ENCODE measurements at places on chromosomes 5 and 9.
A peak's percentile ranks its signal among the peaks of the same experiment; 100 is the strongest.

- DNase-seq, result no peak
These were observed 50.6 kb downstream of the SMARCA2 start for GRCh38 chr9:2065704-2066103.

DNA sequence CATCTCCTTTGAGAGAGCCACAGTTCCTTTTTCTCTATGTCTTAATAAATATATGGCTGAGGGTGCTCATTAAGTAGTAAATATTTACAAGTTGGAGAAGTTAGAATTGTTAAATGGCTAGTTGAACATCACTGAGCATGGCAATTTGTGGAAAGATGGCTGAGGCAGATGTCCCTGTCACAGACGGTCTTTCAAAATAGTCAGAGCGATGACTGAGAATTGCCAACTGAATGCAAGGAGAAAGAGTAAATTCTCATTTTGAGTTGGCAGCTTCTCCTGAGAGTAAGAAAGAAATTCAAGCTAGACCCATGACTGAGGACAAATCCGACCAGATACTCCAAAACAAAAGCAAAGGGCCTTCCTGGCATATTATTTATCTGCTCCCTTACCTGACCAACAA is 617.9 kb downstream of the KCTD16 start:
- DNase-seq, result no peak

- no peak for DNase-seq
These were observed 46.5 kb downstream of the PTBP3 start for GRCh38 chr9:112286926-112287325.

DNA sequence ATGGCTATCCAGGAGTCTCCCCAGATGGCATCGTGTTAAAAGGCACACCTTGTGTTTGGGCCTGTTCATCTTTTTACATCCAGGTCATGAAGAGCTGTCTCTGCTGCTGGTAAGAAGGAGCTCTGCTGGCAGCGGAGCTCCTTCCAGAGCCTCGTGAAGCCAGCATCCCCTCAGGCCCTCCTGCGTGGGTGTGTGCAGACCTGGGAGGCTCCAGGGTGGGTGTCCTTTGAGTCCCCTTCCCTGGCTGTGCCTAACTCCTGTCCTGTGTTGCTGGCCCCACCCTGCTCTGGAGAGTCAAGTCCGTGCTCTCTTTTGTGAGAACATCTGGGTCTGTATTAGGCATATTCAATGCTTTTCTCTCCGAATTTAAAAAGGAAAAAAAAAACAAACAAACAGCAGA is 149.6 kb upstream of the IRX2 start:
- DNase-seq, result no peak

- no peak for DNase-seq
These were observed 116.2 kb downstream of the ROR2 start for GRCh38 chr9:91833878-91834255.

DNA sequence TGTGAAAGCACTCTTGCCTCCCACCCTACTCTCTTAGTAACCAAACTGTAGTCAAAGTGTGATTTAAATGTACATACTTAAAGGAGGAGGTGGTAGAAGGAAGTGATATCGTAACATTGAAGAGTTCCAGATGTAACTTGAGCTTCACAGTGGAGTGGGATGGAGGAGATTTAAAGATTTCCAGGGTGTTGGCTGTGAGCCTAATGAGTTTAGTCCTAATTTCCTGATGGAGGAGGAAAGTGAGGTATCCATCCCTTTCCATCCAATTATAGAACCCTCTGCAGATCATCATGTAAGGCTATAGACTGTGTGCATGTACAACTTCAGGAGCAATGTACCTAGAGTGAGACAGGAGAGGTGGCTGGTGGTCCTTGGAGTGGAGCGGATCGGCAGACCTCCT is 1163.9 kb upstream of the SEMA6A start:
- DNase-seq, result no peak

GRCh38 chr5:55081541-55081940 is 20.9 kb upstream of the GZMA start:
- no peak for DNase-seq

GRCh38 chr5:139758510-139759075 is 37.0 kb upstream of the PSD2 start:
- no peak for DNase-seq

GRCh38 chr9:20903212-20903611 is 128.2 kb downstream of the HACD4 start:
- DNase-seq, result peak; percentile 24

DNA sequence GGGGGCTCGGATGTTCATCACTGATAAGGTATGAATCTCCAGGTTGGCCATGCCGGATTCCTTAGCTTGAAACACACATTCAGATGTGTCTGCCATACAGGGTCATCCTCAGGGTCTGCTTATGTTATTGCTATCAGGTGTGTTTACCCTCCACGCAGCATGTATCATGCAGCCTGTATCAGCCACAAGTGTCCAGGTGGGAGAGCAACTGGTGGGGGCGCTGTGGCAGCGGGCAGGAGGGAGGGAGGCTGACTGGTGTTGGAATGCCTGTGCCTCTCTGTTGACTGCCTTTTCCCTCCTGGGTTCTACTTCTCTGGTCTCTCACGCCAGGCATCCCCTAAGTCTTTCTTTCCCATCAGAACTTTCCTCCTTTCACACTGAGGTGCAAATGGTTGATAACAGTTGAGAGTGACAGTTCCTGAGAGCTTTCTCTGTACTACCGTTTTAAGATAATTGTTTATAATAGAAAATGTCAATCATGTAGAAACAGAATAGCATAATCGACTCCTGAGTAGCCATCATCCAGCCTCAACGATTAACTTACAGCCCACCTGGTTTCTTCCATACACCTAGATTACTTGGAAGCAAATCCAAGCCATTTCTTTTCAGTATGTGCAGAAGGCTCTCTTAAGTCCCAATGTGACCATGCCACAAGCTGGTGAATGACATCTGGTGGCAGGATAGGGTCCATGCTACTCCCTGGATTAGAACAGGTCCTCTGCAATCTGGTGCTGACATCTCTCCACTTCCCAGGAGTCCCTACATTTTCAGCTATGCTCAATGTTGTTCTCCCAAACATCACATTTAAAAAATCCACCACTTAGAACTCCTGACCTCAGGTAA is 86.6 kb downstream of the ACER2 start:
- no peak for DNase-seq

DNA sequence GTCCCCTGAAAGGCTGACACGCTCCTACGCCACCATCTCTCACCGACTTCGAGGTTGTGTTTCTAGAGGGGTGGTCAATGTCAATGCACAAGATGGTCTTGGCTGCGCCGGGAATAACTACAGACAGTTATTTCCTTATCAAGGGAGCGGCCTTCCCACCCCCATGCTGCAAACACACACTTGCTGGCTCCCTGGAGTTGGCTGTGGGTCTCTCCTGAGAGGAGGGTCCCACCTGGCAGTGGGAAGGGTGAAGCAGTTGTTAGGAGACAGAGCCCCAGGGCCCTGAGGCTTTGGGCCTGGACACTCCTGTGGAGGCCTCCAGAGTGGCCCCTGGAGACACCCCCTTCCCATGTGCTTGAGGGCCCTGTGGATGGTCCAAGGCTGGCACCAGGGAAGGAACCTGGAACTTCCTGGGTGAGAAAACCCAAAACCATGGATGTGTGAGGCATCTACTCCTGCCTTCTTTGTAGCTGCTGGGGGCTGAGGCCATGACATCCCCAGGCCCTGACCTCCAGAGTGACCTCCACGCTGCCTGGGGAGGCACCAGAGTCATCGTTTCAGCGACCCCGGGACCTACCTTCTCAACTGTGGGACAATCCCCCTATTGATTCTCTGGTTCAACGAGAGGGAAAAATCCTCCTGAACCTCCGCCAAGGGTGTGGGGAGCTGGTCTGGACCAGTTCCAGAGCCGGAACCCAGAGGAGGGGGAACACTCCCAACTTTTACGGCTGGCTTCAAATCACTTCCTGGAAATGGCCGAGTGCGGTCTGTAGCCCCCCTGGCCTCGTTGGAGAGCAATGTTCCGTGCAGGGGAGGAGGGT is 101.1 kb upstream of the COL5A1 start:
- no peak for DNase-seq

- DNase-seq, result no peak
These were observed 808 bp upstream of the MVB12B start for GRCh38 chr9:126325821-126326220.

DNA sequence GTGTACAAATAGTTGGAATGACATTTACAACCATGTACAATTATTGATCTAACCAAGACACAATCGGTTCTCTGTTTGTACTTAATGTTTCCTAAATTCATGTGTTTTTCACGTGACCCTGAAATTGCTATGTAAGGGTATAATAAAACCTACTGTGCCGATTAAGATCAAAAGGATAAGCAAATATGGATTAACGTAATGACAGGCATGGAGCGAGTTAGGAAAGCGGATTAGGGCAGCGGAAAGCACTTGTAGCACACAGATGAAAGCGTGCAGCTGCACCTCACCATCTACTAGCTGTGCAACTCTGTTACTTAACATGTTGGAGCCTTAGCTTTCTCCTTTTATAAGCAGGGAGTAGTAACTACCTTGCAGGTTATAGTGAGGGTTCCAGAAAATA is 38.3 kb upstream of the ZFYVE16 start:
- DNase-seq, result no peak

DNA sequence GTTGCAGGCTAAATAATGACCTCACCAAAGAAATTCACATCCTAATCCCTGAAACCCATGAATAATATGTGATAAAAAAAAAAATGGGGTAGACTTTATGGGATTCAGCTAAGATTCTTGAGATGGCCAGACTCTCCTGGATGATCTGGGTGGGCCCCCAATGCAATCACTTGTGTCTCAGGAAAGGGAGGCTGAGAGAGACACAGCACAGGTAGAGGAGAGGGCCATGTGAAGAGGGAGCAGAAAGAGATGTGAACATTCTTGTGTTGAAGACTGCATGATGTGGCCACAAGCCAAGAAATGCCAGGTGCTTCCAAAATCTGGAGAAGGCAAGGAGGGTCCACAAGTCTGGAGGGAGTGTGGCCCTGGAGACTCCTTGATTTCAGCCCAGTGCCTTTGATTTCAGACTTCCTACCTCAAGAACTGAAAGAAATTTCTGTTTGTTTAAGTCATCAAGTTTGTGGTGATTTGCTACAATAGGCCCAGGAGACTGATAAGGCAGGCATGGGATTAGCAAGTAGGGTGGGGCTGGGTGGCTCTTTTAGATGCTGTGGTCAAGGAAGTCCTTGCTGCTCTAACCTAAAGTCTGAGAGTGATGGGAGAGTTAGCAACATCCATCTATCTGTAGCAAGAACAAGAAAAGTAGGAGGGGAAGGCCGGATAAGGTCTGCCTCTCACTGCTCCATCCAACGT is 86.6 kb upstream of the FAM120A start:
- DNase-seq, result no peak

DNA sequence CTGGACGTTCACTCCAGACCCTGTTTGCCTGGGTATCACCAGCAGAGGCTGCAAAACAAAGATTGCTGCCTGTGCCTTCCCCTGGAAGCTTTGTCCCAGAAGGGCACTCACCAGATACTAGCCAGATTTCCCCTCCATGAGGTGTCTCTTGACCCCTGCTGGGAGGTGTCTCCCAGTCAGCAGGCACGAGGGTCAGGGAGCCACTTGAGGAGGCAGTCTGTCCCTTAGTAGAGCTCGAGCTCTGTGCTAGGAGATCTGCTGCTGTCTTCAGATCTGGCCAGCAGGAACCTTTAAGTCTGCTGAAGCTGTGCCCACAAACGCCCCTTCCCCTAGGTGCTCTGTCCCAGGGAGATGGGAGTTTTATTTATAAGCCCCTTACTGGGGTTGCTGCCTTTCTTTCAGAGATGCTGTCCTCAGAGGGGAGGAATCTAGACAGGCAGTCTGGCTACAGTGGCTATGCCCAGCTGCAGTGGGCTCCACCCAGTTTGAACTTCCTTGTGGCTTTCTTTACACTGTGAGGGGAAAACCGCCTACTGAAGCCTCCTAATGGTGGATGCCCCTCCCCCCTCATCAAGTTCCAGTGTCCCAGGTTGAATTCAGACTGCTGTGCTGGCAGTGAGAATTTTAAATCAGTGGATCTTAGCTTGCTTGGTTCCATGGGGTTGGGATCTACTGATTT is 253.9 kb downstream of the SPATA31D1 start:
- peak; percentile 17 for DNase-seq

DNA sequence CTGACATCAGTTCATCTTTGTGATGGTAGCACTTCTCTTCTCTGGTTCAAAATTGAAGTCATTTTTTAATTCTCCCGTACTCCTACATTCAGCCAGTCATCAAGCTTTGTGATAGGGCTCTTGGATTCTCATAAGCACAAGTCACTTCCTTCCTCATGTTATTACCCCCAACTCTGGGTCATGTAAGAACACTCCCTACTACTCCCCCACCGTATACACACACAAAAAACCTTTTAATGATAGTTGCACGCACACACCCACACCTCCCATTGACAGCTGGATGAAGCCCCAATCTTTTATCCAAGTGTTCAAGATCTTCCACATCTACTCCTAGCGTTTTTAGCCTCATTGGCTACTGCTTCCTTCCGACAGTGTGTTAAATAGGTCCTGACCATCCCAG is 16.8 kb downstream of the KDM3B start:
- DNase-seq, result no peak

- no peak for DNase-seq
These were observed 24.2 kb downstream of the CCDC69 start for GRCh38 chr5:151199581-151200185.

- DNase-seq, result no peak
These were observed 171.2 kb upstream of the S1PR3 start for GRCh38 chr9:88820055-88820454.

- no peak for DNase-seq
These were observed 53.9 kb downstream of the KCNN2 start for GRCh38 chr5:114415760-114416159.

- DNase-seq, result peak; percentile 69
These were observed 1.3 kb upstream of the TMEM250 start for GRCh38 chr9:136119883-136120393.

- no peak for DNase-seq
These were observed at the start of gene ZNF474 for GRCh38 chr5:122129306-122129705. Gene ZNF474, plus strand, starts transcription at chr5:122129546. Its CDS starts 22,445 bp downstream, at chr5:122151991.

GRCh38 chr9:36217256-36217968 is 26.7 kb downstream of the CLTA start:
- no peak for DNase-seq

DNA sequence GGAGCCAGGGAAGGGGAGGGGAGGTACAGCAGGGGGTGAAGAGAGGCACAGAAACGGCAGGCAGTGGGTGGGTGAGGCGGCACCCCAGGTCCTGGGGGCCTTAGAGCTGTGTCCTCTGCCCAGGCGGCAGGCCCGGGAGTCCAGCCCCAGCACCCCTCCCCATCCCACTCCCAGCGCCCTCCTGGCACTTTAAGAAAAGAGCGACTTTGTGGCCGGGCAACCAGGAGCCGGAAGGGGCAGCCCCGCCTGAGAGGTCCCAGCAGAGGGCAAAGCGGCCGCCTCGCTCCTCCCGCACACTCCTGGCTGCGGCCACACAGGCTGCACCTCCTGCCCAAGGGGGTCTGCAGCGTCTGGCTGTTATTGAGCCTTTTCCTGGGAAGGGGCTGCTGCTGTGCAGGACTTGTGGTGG is 42.6 kb downstream of the NACC2 start:
- peak; percentile 39 for DNase-seq
